ENCODE measurements at places on chromosomes 5 and 9.

GRCh38 chr9:8877753-8878494, 1078.3 kb upstream of the DMAC1 start:
- DNase-seq: no peak

- DNase-seq: no peak
These were observed 185.9 kb downstream of the GRIA1 start for GRCh38 chr5:153676406-153676805.

DNA sequence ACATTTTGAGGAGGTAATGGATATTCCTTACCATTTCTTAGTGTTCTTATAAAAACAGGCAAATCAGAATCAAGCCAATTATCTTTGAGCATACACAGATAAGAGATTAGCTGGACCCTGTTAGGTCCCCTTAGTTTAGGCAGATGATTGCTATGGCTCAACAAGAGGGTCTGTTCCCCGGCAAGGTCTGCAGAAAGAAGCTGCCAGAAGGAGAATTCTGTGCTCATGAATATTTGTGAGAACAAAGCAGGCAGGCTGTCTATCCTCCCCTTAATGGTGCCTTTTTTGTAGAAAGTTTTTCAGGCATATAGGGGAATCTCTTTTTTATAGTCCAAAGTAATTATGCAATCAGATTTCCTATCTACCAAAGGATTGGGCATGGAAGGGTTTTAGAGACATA, 27.5 kb downstream of the CAVIN4 start:
- DNase-seq: no peak

DNA sequence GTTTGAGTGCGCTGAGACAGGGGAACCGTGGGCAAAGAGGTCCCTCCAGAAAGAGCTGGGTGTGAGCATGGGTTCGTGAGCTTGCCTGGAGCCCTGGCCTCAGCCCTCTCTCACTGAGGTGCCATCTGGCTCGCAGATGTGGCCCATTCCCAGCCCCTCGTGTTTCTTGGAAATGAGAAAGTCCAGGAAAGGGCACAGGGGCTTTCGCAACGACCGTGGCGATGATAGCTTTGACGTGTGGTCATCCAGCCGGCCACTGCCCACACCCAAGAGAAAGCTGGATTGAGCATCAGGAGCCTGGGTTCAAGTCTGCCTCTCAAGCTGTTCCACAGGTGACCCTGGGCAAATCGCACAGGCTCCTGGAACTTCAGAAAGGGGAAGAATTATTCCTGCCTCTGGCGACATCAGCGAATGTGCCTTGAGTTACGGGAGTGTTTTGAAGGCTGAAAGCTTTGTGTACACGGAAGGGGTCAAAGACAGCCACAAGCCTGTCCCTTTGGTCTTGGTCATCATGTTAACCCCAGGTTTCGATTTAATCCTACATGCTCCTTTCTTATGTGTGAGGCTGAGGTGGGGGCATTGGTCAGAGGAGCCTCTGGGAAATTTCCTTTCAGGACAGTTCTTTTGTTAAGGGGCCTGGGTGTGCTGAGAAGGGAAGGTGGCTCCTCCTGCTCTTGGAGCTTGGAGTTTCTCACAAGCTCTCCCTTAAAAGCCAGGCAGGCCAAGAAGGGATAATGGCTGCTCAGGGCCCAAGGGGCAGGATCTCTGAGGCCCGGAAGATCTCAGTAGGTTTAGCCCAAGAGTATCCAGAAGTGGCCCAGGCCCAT, 41.7 kb upstream of the IL17B start:
- no peak for DNase-seq

- no peak for DNase-seq
These were observed 33.5 kb downstream of the ANXA2R start for GRCh38 chr5:43006424-43007202.

DNA sequence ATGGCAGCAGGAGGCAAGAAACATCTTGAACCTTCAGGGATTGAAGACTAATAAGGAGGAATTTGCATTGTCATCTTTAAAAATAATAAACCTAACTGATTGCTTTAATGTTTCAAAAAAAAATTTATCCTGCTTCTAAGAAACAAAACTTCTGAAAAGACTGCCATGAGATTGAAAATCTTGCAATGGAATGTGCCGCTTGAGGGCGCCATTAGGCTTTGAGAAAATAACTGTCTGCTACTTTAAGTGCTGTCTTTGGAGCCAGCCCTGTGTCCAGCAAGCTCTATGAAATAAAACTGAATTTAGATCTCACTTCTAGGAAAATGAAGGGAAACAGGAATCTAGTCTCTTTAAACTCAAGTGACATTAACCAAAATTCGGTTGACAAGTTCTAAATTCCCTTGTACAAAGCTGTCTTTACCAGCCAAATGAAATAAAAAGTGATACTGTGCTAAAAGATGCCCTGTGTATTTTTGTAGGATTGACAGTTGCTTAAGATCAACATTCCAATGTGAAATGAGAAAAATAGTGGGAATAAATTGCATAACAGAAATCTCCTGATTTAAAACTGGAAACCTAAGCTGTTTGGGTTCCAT, 79.4 kb downstream of the ESM1 start:
- peak; percentile 19 for DNase-seq

GRCh38 chr5:113922343-113922742, 408.8 kb downstream of the YTHDC2 start:
- no peak for DNase-seq

DNA sequence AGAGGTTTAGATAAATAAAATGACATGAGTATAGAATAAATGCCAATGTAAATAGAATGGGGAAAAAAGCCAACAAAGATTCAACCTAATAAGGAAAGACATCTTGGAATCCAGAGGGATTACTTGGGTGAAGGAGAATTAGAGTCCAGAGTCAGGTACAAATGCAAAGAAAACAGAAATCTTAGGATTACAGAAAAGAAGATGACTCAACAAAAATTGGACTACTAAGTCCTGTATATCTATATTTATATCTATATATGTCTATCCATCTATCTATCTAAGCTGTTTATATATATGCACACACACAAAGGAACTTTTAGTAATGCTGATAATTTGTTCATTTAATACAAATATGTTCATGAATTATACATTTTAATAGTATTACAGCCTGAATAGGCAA, 27.6 kb downstream of the FAM174A start:
- DNase-seq: no peak

- DNase-seq: peak; percentile 18
These were observed 44.7 kb upstream of the NDFIP1 start for GRCh38 chr5:142063878-142064331.

GRCh38 chr5:113425909-113426308, 8.9 kb downstream of the TSSK1B start:
- DNase-seq: no peak

DNA sequence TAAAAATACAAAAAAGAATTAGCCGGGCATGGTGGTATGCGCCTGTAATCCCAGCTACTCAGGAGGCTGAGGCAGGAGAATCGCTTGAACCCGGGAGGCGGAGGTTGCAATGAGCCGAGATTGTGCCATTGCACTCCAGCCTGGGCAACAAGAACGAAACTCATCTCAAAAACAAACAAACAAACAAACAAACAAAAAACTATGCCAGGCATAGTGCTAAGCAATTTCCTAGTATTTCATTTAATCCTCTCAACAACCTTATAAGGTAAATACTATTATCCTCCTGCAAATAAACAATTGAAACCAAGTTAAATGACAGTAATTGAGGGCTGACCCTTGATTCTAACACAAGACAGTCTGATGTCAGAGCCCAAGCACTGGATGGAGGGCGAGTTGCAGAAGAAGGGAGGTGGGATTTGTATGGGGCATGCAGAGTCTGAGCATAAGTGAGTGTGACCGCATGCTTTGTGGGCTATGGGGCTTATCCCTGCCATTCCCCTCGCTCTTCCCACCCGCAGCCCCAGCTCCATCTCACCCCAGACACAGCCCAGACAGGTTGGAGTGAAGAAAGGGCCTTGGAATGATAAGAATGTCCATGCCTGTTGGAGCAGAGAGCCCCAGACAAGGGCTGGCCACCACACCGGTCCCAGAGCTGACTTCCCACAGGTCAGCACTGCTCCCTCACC, 24.3 kb upstream of the RPS14 start:
- DNase-seq: no peak

GRCh38 chr5:83586874-83587776, 115.6 kb downstream of the VCAN start:
- DNase-seq: no peak

DNA sequence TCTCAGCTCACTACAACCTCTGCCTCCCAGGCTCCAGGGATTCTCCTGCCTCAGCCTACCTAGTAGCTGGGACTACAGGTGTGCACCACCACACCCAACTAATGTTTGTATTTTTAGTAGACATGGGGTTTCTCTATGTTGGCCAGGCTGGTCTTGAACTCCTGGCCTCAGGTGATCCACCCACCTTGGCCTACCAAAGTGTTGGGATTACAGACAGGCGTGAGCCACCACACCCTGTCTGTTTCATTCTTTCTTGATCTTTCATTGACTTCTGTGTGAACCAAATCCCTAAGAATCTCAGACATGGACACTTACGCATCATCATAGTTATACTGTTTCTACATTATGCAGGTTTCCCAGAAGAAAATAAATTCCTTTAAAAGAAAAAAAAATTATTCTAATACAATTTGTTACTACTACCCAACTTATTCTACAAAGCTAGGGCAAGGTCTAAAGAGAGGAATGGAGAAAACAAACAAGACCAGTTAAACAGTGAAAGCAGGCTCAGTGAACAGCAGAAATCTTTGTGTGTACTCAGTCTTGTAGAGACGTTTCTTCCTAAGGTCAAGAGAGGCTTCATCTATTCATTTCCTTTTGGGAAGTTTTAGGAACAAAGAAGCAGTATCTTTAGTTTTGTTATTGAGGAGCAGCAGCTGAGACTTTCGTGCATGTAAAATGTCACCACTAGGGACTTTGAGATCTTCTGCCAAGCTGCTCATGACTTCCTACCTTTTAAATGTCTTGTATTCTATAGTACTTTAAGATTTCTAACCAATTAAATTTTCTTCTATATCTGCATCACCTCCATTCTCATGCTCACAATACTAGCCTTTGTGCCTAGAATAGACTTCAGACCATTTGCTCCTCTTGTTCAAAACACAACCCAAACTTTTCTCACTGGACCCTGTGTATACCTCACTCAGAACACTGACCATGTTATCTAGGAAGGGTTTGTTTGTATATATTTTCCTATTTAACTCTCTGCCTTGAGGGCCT, 5.6 kb upstream of the HMGCR start:
- no peak for DNase-seq

DNA sequence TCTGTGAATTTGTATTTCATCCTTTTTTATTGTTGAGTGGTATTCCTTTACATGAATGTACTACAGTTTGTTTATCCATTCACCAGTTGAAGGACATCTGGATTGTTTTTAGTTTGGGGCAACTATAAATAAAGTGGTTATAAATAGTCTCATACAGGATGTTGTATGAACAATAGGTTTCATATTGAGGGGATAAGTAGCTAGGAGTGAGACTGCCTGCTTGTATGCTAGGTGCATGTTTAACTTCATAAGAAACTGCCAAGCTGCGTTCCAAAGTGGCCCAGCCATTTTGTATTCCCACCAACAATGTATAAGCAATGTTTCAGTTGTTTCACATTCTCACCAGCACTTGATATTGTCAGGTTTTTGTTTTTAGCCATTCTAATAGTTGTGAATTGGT, 21.5 kb downstream of the OTULINL start:
- DNase-seq: no peak

DNA sequence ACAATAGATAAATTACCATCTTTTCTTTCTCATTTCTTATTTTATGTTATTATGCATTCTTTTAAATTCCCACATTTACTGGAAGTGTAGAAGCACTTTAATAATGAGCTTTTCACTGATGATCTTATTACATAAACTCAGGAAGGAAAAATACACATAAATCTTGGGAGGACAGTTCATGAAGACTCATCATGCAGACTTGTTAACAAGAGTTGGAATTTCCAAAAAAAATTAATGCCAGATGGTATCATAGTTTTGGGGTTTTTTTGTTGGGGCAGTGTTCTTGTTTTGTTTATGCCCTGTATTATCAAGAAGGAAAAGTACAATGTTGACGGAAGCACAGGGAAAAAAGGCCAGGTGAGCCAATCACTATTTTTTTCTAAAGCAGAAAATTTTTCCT, 35.1 kb downstream of the CEMIP2 start:
- DNase-seq: no peak

- no peak for DNase-seq
These were observed 1.0 kb downstream of the GRHPR start for GRCh38 chr9:37423508-37423907.

DNA sequence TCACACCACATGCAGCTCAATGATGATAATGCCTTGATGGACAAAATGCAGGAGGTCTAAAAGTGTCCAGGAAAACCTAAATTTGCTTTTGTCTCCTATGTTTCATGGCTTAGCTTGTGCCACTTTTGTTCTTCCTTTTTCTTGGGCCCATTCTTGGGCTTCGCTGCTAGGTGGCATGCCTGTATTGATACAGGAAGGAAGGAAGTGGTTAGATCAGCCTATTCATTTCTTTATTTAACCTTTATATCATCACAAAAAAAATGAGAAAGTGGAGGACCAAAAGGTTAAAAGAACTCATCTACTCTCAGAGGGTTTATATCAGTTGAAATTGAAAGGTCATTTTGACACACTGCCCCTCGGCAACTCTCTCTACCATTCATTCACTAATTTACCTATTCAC, 260.2 kb downstream of the ARHGAP26 start:
- DNase-seq: peak; percentile 20

GRCh38 chr9:78171651-78172050, 64.2 kb upstream of the CEP78 start:
- DNase-seq: no peak

DNA sequence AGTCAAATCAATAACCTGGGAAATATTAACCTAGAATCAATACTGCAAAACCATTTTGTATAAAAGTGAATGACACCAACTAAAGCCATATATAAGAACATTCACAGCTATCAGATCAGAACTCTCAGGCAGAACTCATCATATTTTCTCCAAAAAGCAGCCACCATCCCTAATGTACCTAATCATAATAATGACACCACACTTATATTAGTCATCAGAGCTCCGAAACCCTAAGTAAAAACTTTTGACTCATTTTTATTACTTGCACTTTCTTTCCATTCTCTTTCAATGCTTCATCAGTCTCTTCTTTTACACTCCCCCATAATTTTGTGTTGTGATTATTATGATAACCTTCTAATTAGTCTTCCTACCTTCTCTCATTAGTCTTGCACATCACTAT, 45.3 kb downstream of the INSL6 start:
- DNase-seq: no peak

GRCh38 chr9:76654051-76654461, 110.2 kb upstream of the PCA3 start:
- no peak for DNase-seq

DNA sequence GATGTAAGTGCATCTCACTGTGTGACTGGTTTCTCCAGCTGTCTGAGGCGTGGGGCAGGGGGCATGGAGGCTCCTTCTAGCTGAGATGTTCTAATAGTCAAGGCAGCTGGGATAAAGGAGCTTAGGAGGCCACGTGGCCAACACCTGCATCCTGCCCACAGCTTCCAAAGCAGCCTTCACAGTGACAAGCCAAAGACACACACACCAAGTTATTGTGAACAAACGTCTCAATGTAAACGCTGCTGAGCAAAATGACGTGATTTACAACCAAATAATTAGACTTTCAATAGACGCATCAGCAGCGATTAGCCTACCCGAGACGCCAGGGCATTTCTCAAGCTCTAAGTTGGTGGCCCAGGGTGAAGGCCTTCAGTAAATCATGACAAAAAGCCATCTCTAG, 23.2 kb upstream of the SLC25A51 start:
- no peak for DNase-seq

Data from T-helper 2 cell (primary cell).